ENCODE measurements at places on chromosomes 7 and 10.

DNA sequence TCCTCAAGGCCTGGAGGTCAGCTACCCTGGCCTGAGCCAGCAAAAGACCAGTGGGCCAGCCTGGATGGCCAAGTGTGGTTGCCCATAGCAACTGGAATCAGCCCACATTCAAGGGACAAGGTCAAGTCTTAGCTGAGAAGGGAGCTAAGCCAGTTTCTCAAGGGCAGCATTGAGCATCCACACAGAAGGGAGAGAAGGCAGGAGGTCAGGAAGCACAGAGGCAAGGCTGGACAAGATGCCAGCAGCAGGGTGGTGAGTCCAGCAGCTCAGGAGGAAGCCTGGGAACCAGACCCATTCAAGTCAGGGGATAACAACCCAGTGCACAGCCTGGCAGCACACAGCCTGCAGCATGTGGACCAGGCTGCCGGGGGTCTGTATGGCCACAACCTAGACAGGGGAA lies 54.0 kb upstream of the ZMIZ1 start:
- no peak overlapping the region for H3K4me3 ChIP-seq
- H3K27ac ChIP-seq = no peak overlapping the region
- no peaks in the 10 kb centered on the region for H3K4me1 ChIP-seq
- no peaks in the 10 kb centered on the region for H3K36me3 ChIP-seq
- no peak for DNase-seq

GRCh38 chr7:29413626-29414136 lies 150.0 kb upstream of the PRR15 start:
- no peak overlapping the region for H3K27ac ChIP-seq
- no peaks in the 10 kb centered on the region for H3K36me3 ChIP-seq
- H3K27me3 ChIP-seq = no peaks in the 10 kb centered on the region
- no peaks in the 10 kb centered on the region for H3K4me1 ChIP-seq

DNA sequence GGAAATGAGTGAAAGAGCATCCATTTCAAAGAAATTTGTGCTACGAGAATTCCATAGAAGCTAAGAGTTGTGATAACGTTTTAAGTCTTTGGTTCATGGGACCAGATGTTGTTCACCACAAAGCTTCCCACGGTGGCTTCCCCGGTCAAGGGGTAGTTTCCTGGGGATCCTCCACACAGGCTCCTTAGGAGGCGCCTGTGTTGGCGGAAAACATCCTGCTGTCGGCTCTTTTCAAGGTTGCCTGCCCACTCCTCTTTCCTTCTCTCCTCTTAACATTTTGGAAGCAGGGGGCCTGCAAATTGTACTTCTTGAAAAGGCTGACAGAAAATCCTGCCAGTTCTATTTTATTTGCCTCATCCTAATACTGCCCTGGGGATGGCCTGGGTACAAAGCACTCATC lies 398.6 kb downstream of the SORCS1 start:
- no peak for DNase-seq
- H3K36me3 ChIP-seq = no peaks in the 10 kb centered on the region
- H3K27ac ChIP-seq = no peak overlapping the region
- no peak overlapping the region for H3K4me3 ChIP-seq
- H3K27me3 ChIP-seq = no peaks in the 10 kb centered on the region
- no peaks in the 10 kb centered on the region for H3K4me1 ChIP-seq

DNA sequence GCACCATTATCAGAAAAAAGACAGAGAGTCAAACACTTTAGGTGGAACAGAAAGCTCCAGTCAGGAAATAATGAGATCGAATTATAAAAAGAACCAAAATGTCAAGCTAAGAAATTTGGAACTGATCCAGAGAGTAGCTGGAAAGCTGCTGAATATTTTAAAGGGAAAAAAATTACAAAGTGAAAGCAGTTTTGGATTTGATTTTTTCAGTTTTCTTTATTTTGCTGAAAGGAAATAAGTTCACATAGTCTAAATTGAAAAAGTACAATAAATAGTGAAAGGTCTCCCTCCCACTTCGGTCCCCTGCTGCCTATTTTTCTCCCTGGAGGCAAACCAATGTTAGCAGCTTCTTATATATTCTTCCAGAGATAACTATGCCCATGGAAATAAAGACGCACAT lies 11.3 kb upstream of the TOMM7 start:
- no peak for DNase-seq
- no peak overlapping the region for H3K27ac ChIP-seq
- H3K4me3 ChIP-seq = no peak overlapping the region
- H3K27me3 ChIP-seq = no peaks in the 10 kb centered on the region

DNA sequence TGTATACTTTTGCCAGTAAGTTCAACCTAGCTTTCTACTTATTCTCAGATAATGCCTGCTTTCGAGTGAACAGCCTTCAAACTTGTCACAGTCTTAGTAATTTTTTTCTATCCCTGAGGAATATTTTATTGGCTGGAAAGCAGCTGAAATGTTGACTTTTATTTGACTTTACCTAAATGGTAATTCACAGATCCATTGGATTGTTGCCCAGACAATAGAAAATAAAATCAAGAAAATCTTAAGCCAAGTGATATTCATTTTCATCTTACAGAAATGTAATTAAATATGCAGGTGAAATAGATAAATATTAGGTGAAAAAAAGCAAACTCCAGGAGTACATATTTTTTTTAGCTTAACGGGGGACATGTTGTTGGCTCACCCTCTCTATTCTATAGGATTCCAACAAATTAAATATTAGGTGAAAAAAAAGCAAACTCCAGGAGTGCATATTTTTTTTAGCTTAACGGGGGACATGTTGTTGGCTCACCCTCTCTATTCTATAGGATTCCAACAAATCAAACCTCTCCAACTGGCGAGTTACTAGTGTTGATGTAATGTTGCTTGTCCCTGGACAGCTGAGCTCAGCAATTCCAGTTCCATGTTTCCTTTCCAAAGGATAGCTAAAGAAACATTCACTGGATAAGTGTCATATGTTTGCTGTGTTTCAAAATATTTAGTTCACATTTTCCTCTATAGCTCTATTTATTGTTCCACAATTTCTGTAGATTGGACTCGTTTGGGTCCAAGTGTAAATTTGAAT lies 4.2 kb downstream of the TMEM26 start:
- no peak for DNase-seq
- H3K27me3 ChIP-seq = peaks cover 34% of the 10 kb centered on the region
- peaks cover 14% of the 10 kb centered on the region for H3K4me1 ChIP-seq
- H3K36me3 ChIP-seq = no peaks in the 10 kb centered on the region

GRCh38 chr7:131556053-131556908 lies at the start of gene PODXL:
TSS of gene PODXL (minus strand) at chr7:131556628. CDS start at chr7:131556359, 269 bp downstream.
- no peak within 1 kb of the TSS for H3K27ac ChIP-seq
- H3K4me1 ChIP-seq = peaks cover 28% of the 10 kb centered on the region
- H3K36me3 ChIP-seq = no peaks in the 10 kb centered on the region
- H3K27me3 ChIP-seq = peaks cover 71% of the 10 kb centered on the region
- H3K4me3 ChIP-seq = peak within 1 kb of the TSS; percentile 39

DNA sequence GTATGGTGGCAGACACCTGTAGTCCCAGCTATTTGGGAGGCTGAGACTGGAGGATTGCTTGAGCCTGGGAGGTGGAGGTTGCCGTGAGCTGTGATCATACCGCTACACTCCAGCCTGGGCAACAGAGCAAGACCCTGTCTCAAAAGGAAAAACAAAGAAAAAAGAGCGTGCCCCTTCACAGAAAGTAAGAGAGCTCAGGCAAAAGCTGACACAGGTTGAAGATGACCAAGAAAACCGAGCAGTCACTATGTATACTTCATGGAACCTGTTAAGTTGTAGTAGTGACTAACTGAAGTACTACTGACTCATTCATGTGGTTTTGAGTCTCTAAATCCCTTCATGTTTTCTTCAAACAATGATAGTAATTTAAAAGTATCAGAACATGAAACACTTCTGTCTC lies 1.2 kb upstream of the PRRT4 start:
- peaks cover 8% of the 10 kb centered on the region for H3K27me3 ChIP-seq
- no peak overlapping the region for H3K27ac ChIP-seq
- no peaks in the 10 kb centered on the region for H3K36me3 ChIP-seq
- no peak for DNase-seq
- H3K4me3 ChIP-seq = no peak overlapping the region

GRCh38 chr10:33570495-33570894 lies 236.0 kb upstream of the NRP1 start:
- no peaks in the 10 kb centered on the region for H3K27me3 ChIP-seq
- H3K27ac ChIP-seq = peak overlapping the region; percentile 79
- H3K4me1 ChIP-seq = peaks cover 41% of the 10 kb centered on the region
- H3K4me3 ChIP-seq = no peak overlapping the region
- peak; percentile 69 for DNase-seq
- H3K36me3 ChIP-seq = no peaks in the 10 kb centered on the region

DNA sequence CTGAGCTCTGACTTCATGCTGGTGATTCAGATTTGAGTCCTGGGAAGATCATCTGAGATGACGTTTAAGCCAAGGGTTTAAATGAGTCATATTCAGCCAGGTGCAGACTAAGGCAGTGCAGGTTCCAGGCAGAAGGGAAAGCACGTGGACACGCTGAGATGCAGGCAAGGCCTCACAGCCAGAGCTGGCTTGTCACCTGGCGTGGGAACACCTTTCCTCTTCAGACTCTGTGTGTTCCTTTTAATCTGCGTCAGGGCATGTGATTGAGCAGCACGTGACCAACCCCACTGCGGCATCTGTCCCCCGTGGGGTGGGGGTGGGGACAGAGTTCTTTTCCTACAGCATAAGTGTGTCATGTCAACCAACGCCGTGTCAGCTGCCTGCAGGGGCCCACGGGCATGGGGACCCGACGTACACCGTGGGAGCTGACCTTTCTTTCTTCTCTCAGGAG lies 10.7 kb upstream of the IDI2 start:
- no peak overlapping the region for H3K4me3 ChIP-seq
- no peaks in the 10 kb centered on the region for H3K27me3 ChIP-seq
- H3K36me3 ChIP-seq = peaks cover 25% of the 10 kb centered on the region
- no peaks in the 10 kb centered on the region for H3K4me1 ChIP-seq
- H3K27ac ChIP-seq = no peak overlapping the region

GRCh38 chr7:155256761-155257481 lies 40.8 kb upstream of the INSIG1 start:
- DNase-seq = no peak
- peaks cover 6% of the 10 kb centered on the region for H3K4me1 ChIP-seq
- H3K27ac ChIP-seq = no peak overlapping the region
- H3K27me3 ChIP-seq = no peaks in the 10 kb centered on the region

- H3K27ac ChIP-seq = no peak overlapping the region
- no peaks in the 10 kb centered on the region for H3K27me3 ChIP-seq
- no peak overlapping the region for H3K4me3 ChIP-seq
- DNase-seq = no peak
- H3K4me1 ChIP-seq = peaks cover 17% of the 10 kb centered on the region
These were observed 2.2 kb downstream of the KLHL7 start for GRCh38 chr7:23107781-23108180.

All from CD14-positive monocyte (primary cell).